GM23338 (cell line): ENCODE measurements at places on chromosomes 7 and 10.

DNA sequence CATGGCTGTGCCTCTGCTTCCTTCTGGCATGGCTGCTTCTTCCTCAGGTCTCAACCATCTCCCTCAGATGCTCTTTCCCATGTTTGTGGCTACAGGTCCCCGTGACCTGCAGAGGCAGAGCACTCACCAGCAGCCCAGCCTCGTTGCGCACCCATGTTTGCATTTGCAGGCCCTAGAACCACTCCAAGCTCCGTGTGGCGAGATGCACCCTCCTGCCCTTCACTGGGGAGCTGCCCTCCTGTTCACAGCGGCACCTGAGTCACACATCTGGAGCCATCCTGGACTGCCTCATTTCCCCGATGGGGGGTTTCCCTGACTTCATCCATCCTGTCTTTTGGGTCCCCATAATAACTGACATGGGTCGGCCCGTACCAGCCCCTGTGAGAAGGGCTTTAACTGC lies 35.9 kb downstream of the EGFR start:
- no peak overlapping the region for H3K27ac ChIP-seq
- no peaks in the 10 kb centered on the region for H3K36me3 ChIP-seq
- no peak overlapping the region for H3K4me3 ChIP-seq
- H3K27me3 ChIP-seq, result no peaks in the 10 kb centered on the region
- no peaks in the 10 kb centered on the region for H3K4me1 ChIP-seq
- no peak for DNase-seq

- H3K36me3 ChIP-seq, result peaks cover 12% of the 10 kb centered on the region; the same call in 1 of the 2 replicates
- H3K4me1 ChIP-seq, result no peaks in the 10 kb centered on the region
- no peak overlapping the region for H3K4me3 ChIP-seq
- DNase-seq, result no peak
- no peaks in the 10 kb centered on the region for H3K27me3 ChIP-seq
Observed at GRCh38 chr10:125002047-125002422, 60.1 kb downstream of the ZRANB1 start.

GRCh38 chr10:102675666-102676533 lies 31.6 kb downstream of the TRIM8 start:
- H3K4me3 ChIP-seq, result peak overlapping the region; percentile 40; the same call in 1 of the 2 replicates
- no peaks in the 10 kb centered on the region for H3K36me3 ChIP-seq
- no peaks in the 10 kb centered on the region for H3K27me3 ChIP-seq
- DNase-seq, result no peak
- peaks cover 65% of the 10 kb centered on the region for H3K4me1 ChIP-seq
- H3K27ac ChIP-seq, result 0 out of 2 replicates have a peak overlapping the region, but pooled peaks have one; percentile 50

DNA sequence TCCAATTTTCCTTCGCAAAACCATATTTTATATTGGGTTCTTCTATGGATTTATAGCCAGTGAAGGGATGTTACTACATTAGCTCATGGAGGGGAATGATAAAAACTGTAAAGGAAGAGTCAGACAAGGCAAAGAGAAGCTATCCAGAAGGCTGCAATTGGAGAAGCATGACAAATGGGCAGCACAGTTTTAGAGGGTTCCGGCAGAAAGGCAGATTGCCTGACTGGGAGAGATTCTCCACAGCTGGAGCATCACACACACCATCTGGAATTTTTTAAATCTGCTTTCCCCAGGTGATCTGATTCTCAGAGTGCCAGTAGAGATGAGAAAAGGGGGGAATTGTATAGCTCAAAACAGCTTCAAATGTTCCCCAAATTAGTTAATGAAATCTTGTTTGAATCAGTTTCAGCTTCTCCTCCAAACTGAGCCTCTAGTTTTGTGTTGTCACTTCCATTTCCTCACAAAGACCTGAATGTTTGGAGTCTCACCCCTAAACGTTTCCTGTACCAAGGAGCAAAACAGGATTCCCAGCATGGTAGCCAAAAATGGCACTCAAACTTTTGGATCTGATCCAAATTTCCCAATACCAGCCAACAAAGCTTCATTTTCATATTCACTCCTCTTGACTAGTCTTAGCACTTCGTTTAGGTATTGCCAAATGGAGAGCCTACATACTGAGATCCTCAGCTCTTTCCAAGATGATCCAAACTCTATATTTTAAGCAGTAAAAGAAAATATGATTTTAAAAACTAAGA lies 177.5 kb downstream of the HPSE2 start:
- H3K27me3 ChIP-seq, result no peaks in the 10 kb centered on the region
- H3K4me3 ChIP-seq, result no peak overlapping the region
- H3K27ac ChIP-seq, result no peak overlapping the region

- H3K4me3 ChIP-seq, result no peak overlapping the region
- no peak overlapping the region for H3K27ac ChIP-seq
- H3K4me1 ChIP-seq, result no peaks in the 10 kb centered on the region
- no peak for DNase-seq
- no peaks in the 10 kb centered on the region for H3K36me3 ChIP-seq
- peaks cover 23% of the 10 kb centered on the region for H3K27me3 ChIP-seq
Observed at GRCh38 chr7:155789001-155789725, 23.1 kb downstream of the SHH start.

DNA sequence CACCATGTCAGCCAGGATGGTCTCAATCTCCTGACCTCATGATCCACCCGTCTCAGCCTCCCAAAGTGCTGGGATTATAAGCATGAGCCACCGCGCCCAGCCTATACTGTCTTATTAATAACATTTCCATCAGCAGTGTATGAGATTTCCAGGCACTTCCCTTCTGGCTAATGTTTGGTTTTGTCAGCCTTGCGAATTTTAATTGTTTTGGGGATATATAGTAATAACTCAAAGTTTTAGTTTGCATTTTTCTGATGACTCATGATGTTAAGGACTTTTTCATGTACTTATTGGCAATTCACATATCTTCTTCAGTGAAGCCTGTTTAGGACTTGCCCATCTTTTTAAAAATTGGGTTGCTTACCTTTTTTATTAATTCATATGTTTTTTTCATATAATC lies 76.0 kb downstream of the TMEM270 start:
- no peaks in the 10 kb centered on the region; the same call in 1 of the 2 replicates for H3K36me3 ChIP-seq
- H3K4me3 ChIP-seq, result no peak overlapping the region
- H3K27ac ChIP-seq, result no peak overlapping the region
- no peaks in the 10 kb centered on the region for H3K4me1 ChIP-seq
- no peaks in the 10 kb centered on the region for H3K27me3 ChIP-seq
- no peak for DNase-seq

DNA sequence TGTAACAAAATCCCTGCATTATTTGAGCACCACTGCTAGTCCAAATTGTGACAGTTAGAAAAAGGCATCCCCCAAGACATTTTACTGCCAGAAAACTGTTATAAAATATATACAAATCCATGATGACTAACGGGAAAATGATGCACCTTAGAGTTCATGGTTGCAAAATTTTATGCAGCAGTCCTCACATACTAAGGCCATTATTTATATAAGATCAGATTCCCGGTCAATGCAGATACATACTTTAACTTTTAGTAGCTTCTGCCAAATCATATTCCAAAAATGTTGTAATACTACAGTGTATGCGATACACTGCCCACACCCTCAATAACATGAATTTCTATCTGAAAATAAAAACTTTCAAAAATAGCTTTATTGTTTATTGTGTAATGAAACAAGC lies 239.9 kb upstream of the ZNF32 start:
- no peaks in the 10 kb centered on the region for H3K36me3 ChIP-seq
- DNase-seq, result no peak
- H3K4me1 ChIP-seq, result peaks cover under 1% of the 10 kb centered on the region; the same call in 1 of the 2 replicates
- H3K27me3 ChIP-seq, result no peaks in the 10 kb centered on the region
- H3K27ac ChIP-seq, result no peak overlapping the region

- H3K4me3 ChIP-seq, result no peak overlapping the region
- DNase-seq, result no peak
- no peak overlapping the region for H3K27ac ChIP-seq
- H3K27me3 ChIP-seq, result no peaks in the 10 kb centered on the region
- H3K4me1 ChIP-seq, result peaks cover 14% of the 10 kb centered on the region
- peaks cover 5% of the 10 kb centered on the region; the same call in 1 of the 2 replicates for H3K36me3 ChIP-seq
Observed at GRCh38 chr7:12764458-12764891, 77.0 kb downstream of the ARL4A start.

DNA sequence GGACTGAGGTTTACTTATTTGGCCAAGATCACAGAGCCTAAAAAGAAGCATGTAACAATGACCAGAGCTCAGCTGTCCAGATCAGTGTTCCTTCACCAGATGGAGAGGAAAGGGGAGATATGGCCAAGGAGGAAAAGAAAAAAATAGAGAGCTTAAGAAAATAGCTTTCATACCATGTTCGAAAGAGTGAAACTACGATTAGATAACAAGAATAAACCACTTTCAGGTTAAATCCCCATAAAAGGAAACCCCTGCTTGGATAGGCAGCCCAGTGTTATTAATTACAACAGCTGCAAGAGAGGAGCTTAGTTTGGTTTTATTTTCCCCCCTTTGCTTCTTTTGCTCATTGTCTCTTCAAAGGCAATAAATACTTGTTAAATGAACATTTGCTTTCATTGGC lies 160.8 kb downstream of the ZNF438 start:
- DNase-seq, result no peak
- no peaks in the 10 kb centered on the region for H3K27me3 ChIP-seq
- H3K4me1 ChIP-seq, result peaks cover 4% of the 10 kb centered on the region; the same call in 1 of the 2 replicates
- H3K36me3 ChIP-seq, result no peaks in the 10 kb centered on the region
- H3K27ac ChIP-seq, result no peak overlapping the region
- H3K4me3 ChIP-seq, result no peak overlapping the region

GRCh38 chr7:54680377-54681005 lies 78.5 kb downstream of the SEC61G start:
- peaks cover 28% of the 10 kb centered on the region for H3K4me1 ChIP-seq
- peak overlapping the region; percentile 72 for H3K27ac ChIP-seq
- no peak overlapping the region for H3K4me3 ChIP-seq
- H3K36me3 ChIP-seq, result no peaks in the 10 kb centered on the region
- peak; percentile 67 for DNase-seq
- no peaks in the 10 kb centered on the region for H3K27me3 ChIP-seq

DNA sequence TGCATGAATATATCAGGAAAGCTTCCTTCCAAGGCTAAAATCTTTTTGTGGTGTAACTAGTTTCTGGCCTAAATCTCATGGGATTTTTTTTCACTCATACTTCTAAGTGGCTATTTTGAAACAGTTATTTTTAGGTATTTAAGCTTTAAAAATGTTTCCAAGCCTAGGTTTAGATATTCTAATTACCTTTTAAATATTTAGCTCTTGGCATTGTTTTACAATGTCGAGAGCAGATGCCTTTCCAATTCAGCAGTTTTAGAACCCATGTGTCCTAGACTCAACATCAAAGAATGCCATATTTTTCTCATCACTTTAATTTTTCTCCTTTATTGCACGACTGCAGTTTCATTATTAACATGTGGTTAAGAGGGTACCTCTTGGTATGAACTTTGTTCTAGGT lies 27.1 kb upstream of the STOX1 start:
- H3K36me3 ChIP-seq, result peaks cover 8% of the 10 kb centered on the region; the same call in 1 of the 2 replicates
- no peak overlapping the region for H3K4me3 ChIP-seq
- H3K27ac ChIP-seq, result no peak overlapping the region
- H3K4me1 ChIP-seq, result no peaks in the 10 kb centered on the region
- no peaks in the 10 kb centered on the region for H3K27me3 ChIP-seq

GRCh38 chr7:43141091-43141490 lies 28.6 kb downstream of the HECW1 start:
- H3K4me3 ChIP-seq, result no peak overlapping the region
- DNase-seq, result peak; percentile 78
- H3K4me1 ChIP-seq, result peaks cover 37% of the 10 kb centered on the region
- no peaks in the 10 kb centered on the region for H3K27me3 ChIP-seq
- H3K36me3 ChIP-seq, result no peaks in the 10 kb centered on the region

GRCh38 chr7:107613948-107614347 lies 33.9 kb downstream of the BCAP29 start:
- H3K27ac ChIP-seq, result no peak overlapping the region
- DNase-seq, result no peak

DNA sequence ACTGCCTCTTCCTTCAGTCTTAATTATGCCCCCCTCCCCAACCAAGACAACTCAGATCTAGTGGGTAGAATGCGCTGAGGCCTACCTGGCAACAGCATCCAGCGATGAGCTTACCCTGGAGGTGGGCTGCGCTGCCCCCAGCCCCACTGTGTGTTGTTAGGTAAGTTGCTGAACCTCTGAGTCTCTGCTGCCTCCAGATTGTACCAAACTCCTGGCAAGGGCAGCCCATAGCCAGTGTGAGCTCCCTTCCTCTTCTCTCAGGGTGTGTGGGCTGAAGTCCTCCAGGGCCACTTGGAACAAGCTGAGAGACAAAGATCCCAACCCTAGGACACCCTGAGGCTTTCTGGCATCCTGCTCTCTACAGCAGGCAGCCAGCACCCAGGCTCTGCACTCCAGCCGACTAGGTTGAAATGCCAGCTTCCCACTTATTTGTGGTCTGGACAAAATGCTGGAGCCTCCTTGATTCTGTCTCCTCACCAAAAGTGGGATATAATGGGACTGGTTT lies 135.3 kb downstream of the ARHGAP22 start:
- peaks cover 7% of the 10 kb centered on the region; the same call in 1 of the 2 replicates for H3K4me1 ChIP-seq
- H3K4me3 ChIP-seq, result no peak overlapping the region
- peaks cover 14% of the 10 kb centered on the region for H3K27me3 ChIP-seq
- H3K36me3 ChIP-seq, result no peaks in the 10 kb centered on the region

- H3K36me3 ChIP-seq, result no peaks in the 10 kb centered on the region
- no peak for DNase-seq
- H3K4me1 ChIP-seq, result no peaks in the 10 kb centered on the region
- H3K4me3 ChIP-seq, result no peak overlapping the region
- no peak overlapping the region for H3K27ac ChIP-seq
Observed at GRCh38 chr10:33917069-33917780, 582.8 kb upstream of the NRP1 start.

- no peaks in the 10 kb centered on the region for H3K27me3 ChIP-seq
- H3K4me3 ChIP-seq, result no peak overlapping the region
- no peak overlapping the region for H3K27ac ChIP-seq
Observed at GRCh38 chr10:63219749-63220148, 86.6 kb downstream of the NRBF2 start.

DNA sequence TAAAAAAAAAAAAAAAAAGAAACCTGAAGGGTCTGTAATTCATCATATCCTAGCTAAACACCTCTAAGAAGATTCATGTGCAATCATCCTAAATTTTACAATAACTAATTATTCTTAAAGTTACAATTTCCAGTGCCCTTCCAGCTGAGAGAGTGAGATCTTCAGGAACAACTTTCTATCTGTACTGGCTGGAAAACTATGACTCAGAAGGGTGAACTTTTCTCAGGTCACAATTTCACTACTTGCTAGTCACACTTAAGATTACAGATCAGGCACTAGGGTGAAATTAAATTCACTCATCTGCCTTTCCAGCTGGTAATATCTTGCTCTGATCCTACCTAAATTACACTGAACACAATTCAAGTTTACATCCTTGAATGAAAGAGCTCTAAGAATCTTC lies 158.8 kb downstream of the ANK3 start:
- H3K27me3 ChIP-seq, result no peaks in the 10 kb centered on the region
- H3K27ac ChIP-seq, result no peak overlapping the region
- DNase-seq, result no peak
- H3K4me1 ChIP-seq, result no peaks in the 10 kb centered on the region
- H3K4me3 ChIP-seq, result no peak overlapping the region

GRCh38 chr7:151993977-151994676 lies 31.3 kb upstream of the GALNT11 start:
- H3K4me1 ChIP-seq, result peaks cover 5% of the 10 kb centered on the region; the same call in 1 of the 2 replicates
- no peaks in the 10 kb centered on the region for H3K27me3 ChIP-seq
- H3K4me3 ChIP-seq, result no peak overlapping the region
- H3K27ac ChIP-seq, result no peak overlapping the region
- peak; percentile 26 for DNase-seq

GRCh38 chr7:127953423-127954356 lies 77.5 kb downstream of the LRRC4 start:
- no peaks in the 10 kb centered on the region for H3K27me3 ChIP-seq
- no peak for DNase-seq
- no peak overlapping the region for H3K4me3 ChIP-seq
- peaks cover 28% of the 10 kb centered on the region for H3K4me1 ChIP-seq
